Activated T-cell treated with anti-CD3 and anti-CD28 coated beads, Interleukin-2, amount 50 U/mL, for 24 hours (primary cell): ENCODE measurements at places on chromosomes 2 and 18.

DNA sequence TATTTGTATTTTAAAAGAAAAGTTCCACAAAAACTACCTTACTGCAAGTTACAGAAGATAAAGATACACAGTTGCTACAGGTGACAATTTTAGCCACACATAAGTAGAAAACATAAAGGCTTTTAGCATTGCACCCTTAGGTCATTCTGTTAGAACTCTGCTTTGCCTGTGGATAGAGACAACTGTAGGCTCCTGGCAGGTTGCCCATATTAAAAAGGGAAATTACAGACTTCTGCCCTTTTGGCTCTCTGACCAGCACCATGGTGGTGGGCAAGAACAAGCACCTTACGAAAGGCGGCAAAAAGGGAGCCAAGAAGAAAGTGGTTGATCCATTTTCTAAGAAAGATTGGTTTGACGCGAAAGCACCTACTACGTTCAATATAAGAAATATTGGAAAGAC is 223.3 kb downstream of the MC4R start:
- H3K4me1 ChIP-seq, result no peaks in the 10 kb centered on the region
- H3K4me3 ChIP-seq, result no peak overlapping the region
- no peaks in the 10 kb centered on the region for H3K36me3 ChIP-seq

- DNase-seq, result no peak
- H3K27ac ChIP-seq, result no peak overlapping the region
- H3K4me3 ChIP-seq, result no peak overlapping the region
- H3K36me3 ChIP-seq, result no peaks in the 10 kb centered on the region
These were observed 217.8 kb upstream of the NXPH2 start for GRCh38 chr2:138997856-138998517.

DNA sequence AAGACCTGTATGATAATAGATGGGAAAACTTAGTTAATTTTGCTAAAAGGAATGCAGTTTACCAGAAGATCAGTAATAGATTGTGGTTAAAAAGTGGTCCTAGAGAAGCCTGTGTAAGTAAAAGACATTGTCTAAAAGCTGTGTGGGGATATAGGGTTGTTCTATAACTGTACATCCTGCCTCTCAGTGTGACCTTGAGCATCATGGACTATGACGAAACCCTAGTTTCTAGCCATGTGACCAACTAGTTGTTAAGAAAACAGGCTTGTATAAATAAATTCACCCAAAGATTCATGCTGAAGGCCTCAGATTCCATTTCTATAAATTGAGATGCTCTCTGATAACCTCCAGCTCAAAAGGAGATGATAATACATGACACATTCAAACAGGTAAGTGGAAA is 160.7 kb downstream of the IKZF2 start:
- H3K27me3 ChIP-seq, result no peaks in the 10 kb centered on the region
- no peak overlapping the region for H3K4me3 ChIP-seq
- peaks cover 4% of the 10 kb centered on the region for H3K36me3 ChIP-seq
- DNase-seq, result no peak

- peaks cover 4% of the 10 kb centered on the region for H3K27me3 ChIP-seq
- no peak for DNase-seq
- H3K4me1 ChIP-seq, result no peaks in the 10 kb centered on the region
- H3K36me3 ChIP-seq, result no peaks in the 10 kb centered on the region
- H3K4me3 ChIP-seq, result no peak overlapping the region
These were observed 13.9 kb downstream of the SCYGR8 start for GRCh38 chr2:227759411-227760118.

- H3K36me3 ChIP-seq, result no peaks in the 10 kb centered on the region
- no peak for DNase-seq
- no peaks in the 10 kb centered on the region for H3K4me1 ChIP-seq
- no peaks in the 10 kb centered on the region for H3K27me3 ChIP-seq
- H3K4me3 ChIP-seq, result no peak overlapping the region
These were observed 115.1 kb downstream of the CDH20 start for GRCh38 chr18:61448316-61448715.
